Hematopoietic multipotent progenitor cell treated with erythropoietin and hydrocortisone succinate and interleukin-3 and kit ligand, for 17 days (in vitro differentiated cells): ENCODE measurements at places on chromosomes 12 and 14.

DNA sequence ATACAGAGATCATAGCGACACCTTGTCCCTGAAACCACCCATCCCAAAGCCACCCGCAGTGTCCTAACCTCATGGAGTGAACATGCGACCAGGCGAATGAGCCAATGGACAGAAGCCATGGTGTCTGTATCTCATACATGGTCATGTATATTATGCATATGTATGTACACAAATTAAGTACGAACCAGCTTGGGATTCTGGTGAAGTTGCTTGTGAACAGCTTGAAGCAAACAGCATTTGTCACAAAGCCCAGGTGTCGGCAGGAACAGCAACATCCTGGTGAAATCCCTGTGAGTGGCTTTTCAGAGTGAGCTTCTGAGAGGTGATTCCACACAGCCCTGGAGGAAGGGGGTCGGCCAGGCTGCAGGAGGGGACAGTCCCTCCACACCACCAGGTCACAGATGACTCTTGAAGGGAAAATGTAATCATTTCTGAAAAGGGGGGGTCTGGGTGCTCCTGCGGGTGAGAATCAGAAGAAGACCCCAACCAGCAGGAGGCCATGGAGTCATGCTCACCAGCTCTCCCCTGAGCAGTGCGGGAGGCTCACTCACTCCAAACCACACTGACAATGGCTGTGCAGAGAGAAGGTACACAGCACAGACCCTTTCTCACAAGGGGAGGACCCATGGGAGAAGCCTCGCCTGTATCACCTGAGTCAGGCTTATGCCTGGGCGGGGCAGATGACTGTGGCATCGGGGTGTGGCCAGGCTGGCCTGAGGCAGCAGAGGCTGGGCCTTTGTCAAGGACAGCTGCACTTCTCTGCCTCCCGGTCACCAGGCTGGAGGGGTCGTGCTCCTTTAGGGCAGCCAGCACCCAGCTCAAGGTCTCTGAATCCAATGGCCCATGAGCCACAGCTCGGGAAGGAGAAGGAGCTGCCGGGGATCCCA, 14.3 kb downstream of the CHGA start:
- DNase-seq, result no peak

GRCh38 chr14:56147986-56148901, 30.0 kb downstream of the PELI2 start:
- no peak for DNase-seq

GRCh38 chr12:51973560-51973959, 22.1 kb downstream of the ACVR1B start:
- no peak for DNase-seq

DNA sequence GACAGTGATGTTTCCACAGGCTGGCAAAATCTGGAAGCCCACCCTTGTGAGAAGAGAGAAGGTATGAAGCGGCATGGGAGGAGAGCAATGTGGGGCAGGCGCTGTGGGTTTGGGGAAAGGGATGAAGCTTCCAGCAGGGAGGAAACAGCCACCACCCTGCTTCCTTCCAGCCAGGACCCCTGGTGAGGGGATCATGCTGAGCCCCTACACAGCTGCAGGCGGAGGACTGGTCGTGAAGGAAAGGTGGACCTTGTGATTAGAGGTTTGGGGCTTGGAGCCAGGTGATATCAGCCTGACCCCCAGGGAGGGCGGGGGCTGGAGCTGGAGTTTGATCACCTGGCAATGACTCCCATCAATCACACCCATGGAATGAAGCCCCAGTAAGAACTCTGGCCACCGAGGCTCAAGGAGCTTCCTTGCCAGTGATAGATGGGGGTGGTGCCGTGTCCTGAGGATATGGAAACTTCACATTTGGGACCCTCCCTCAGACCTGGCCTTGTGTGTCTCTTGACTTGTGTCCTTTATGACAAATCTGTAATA, 48.6 kb downstream of the RIMBP2 start:
- no peak for DNase-seq

DNA sequence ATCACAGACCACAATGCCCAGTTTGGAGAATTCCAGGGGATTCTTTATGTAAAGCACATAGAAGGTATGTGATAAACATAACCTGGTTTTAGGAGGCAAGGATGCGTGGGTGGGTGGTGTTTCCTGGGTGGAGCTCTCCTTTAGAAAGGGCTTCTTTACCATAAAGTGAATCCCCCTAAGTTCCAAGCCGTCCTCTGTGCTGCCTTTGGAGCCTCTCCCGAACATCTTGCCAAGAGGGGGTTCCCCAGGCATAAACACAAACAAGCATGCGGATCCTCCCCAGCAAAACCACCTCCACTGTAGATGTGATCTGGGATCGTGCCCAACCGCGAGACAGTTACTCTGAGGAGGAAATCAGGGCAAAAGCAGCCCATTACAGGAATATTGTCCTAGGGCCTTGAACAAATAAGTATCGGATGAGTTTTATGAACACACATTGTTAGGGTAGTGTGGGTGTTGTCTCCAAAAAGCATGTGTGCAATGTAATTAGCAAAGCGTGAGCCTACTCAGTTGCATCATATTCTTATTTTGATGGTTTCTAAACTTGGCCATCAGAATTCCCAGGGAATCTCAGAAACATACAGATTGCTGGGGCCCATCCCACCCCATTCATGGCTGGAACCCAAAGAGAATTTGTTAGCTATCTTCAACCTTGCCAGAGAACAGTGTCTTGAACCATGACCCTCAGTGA, 48.8 kb upstream of the CORO1C start:
- DNase-seq, result no peak

- no peak for DNase-seq
Measured at GRCh38 chr12:66387117-66387516, 84.8 kb downstream of the HELB start.

- no peak for DNase-seq
Measured at GRCh38 chr14:104470588-104470987, 109.0 kb upstream of the C14orf180 start.

- DNase-seq, result no peak
Measured at GRCh38 chr14:105495990-105496830, 5.2 kb downstream of the TEDC1 start.

DNA sequence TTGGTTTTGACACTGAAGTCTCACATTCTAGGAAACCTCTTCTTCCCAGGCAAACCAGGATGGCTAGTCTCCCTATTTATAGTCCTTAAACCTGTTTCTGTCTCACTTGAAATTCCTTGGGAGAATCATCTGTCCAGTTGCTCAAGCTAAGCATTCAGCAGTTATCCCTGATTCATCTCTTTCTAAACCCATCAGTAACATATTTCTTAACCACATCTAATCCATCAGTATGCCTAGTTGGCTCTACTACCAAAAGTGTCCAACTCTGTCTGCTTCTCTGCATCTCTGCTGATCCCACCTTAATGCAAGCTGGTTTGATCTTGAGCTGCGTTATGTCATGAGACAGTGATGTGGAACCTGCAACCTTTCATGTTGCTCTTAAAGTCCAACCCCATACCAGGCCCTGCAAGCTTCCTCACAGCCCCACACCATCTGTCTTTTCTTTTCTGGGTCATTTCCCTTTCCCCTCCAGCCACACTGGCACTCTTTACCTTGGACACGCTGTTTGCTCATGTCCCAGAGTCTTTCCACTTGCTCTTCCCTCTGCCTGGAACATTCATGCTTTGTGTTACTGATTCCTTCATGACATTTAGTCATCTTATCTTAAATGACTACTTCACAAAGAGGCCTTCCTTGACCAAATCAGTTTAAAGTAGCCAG, 380.8 kb upstream of the RGS6 start:
- no peak for DNase-seq

- DNase-seq, result no peak
Measured at GRCh38 chr12:53966385-53967133, 6.4 kb upstream of the HOXC11 start.

GRCh38 chr14:104892531-104893434, 27.7 kb downstream of the CEP170B start:
- DNase-seq, result no peak
